Activated CD8-positive, alpha-beta memory T cell treated with anti-CD3 and anti-CD28 coated beads for 1 hour (primary cell): ENCODE measurements at places on chromosomes 2 and 18.

GRCh38 chr2:72533765-72534164 is 292.1 kb downstream of the EXOC6B start:
- no peak for DNase-seq

DNA sequence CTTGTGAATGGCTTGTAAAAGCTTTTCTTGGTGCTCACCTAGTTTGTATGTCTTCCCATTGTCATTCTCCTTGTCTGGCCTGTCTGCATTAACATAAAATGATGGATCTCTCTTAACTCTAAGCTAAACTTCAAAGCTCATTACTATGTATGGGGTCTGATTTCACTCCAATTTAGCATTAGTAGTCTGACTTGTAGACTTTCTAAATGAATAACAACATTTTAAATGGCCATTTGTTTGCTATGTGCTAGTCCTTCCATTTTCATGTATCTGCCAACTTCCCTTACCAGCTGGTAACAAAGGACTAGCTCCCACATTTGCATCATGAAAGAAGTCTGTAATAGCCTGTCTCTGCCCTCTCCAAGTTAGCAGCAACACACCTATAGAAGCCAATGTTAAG is 324.2 kb upstream of the RGPD4 start:
- no peak for DNase-seq

GRCh38 chr2:11642972-11643371 is 27.0 kb downstream of the NTSR2 start:
- no peak for DNase-seq

- no peak for DNase-seq
These were observed 38.3 kb upstream of the RMDN2 start for GRCh38 chr2:37886745-37887144.

DNA sequence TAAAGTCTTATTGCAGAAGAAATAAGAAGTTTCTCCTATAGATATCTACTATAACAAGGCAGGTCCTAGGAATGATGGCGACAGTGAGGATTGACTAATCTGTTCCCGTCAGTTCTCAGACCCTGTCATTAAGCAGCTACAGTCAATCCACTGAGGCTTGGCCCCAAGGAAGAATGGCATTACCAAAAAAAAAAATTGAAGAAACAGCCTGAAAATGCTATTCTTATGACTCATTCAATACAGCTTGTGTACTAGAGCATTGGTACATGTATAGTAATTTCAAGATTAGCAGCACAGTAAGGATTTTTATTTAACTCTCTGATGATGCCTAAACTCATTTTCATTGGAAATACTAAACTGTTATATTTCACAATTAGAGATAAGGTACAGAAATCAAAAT is 1096.1 kb upstream of the NXPH2 start:
- DNase-seq: no peak

- DNase-seq: no peak
These were observed 1203.8 kb upstream of the PIK3C3 start for GRCh38 chr18:40751186-40751585.

GRCh38 chr18:22026889-22027288 is 142.5 kb upstream of the GATA6 start:
- DNase-seq: no peak

DNA sequence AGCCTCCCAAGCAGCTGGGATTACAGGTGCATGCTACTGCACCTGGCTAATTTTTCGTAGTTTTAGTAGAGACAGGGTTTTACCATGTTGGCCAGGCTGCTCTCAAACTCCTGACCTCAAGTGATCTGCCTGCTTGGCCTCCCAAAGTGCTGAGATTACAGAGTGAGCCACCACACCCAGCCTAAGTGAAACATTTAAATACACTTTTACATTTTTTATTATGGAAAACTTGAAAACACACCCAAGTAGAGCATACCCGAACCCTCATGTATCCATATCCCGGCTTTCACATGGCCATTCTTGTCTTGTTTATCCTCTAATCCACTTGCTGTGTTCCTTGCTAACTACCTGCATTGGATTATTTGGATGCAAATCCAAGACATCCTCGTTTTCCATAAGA is 13.2 kb upstream of the AGPS start:
- DNase-seq: no peak

- DNase-seq: no peak
These were observed 22.0 kb downstream of the KATNAL2 start for GRCh38 chr18:46939337-46939963.

DNA sequence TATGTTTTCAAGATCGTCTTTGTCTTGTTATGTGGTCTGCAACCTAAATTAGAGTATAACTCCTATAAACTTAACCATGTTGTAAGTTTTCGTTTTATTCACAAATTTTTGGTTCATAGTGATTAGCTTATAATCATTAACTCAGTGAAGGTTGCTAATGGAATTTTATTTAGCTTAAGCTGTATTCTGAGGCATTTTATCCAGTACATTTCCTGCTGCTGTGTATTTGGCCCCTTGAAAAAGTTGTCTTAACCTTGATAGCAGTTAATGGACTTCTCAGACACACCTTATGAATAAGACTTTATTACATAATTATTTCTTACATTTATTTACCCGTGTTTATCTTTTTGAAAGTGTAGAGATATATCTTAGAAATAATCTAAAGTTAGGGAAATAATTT is 20.5 kb downstream of the VAPA start:
- no peak for DNase-seq

DNA sequence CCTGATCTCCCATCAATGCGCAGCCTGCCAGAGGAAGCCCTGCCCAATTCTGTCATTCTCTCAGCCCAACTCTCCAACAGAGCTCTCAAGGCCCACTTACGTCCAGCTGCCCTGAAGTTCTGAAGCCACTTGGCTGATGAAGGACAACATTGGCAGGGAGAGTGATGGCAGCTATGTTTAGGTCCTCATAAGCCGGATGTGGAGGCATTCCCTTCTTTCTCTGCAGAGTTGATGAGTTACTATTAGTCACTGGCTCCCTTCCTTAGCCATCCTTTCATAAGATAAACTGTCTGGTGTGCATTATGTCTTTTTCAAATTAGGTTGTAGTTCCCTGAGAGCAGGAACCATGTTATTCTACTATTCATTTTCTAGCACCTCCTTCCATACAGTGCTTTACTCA is 22.5 kb upstream of the TACR1 start:
- DNase-seq: no peak

DNA sequence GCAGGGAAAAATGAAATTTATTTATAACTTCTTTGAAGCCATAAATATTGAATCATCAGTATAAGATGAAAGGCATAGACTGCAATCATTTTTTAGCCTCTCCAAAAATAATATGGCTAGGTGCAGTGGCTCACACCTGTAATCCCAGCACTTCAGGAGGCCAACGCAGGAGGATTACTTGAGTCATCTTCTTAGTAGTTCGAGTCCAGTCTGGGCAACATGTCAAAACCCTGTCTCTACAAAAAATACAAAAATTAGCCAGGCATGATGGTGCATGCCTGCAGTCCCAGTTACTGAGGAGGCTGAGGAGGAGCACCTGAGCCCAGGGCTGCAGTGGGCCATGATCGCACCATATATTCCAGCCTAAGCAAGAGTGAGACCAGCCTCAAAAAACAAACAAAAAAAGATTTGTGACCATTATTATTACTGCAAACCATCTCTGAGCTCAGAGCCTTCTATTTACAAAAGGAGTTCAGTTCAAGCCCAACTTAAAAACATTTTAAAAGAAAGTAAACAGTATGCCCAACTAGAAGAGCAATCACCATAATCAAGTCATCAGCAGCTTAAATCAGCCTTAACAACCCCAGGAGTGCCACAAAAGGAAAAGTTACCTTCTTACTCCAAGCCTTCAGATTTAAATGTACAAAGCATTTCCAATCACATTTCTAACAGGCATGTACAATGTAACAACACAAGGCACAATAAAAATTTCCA is 37.5 kb downstream of the KCNG3 start:
- DNase-seq: no peak

GRCh38 chr2:241161646-241162281 is 11.5 kb downstream of the PPP1R7 start:
- no peak for DNase-seq

DNA sequence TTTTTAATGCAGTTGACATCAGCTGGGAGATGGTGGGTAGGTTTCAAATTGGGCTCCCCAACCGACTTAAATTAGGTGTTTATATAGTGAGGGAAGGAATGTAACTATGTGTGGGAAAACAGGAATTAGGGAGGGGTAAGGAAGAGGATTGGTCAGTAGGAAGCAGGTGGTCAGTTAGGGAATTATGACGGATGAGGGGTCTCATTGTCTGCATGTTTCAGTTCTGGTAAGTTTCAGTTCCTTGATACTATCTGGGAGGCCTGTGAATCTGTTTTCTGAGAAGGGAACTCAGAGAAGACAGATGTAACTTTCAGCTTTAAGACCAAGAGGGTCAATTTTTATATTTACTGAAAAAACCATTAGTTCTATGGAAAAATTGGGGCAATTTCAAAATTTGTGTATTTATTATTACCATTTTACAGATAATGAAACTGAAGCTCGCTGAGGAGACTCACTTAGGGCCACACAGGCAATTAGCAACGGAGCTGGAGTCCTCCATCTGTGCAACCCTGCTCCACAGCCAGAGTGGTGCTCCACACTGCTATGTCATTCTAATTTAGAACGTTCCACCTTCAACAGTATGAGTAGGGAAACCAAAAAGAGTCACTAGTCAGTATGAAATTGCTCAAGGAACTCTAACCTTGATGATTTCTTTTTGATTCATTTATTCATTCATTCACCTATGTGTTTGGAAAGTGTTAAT is 36.0 kb upstream of the CCDC195 start:
- no peak for DNase-seq

- DNase-seq: no peak
These were observed 171.2 kb downstream of the SP3 start for GRCh38 chr2:173793709-173794565.

- DNase-seq: no peak
These were observed 166.3 kb upstream of the SKOR2 start for GRCh38 chr18:47417807-47418206.

DNA sequence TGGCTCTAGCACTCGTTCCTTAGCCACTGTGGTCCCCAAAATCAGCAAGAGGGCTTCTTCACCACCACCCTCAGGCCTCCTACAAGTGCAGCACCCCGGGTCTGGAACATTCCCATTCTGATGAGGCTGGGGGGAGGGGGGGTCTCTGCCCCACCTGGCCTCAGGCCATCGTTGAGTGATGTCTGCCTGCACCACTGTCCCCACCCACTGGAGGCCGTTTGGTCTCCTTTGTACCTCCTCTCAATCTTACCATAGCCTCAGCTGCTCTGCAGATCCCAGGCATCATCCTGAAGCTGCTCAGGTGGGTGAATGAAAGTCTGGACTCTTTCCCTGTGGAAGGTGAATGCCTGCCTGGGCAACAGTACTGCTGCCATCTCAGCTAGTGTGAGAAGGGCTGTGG is 42.3 kb downstream of the WDR75 start:
- no peak for DNase-seq

- no peak for DNase-seq
These were observed 59.7 kb downstream of the PTH2R start for GRCh38 chr2:208466151-208466919.

DNA sequence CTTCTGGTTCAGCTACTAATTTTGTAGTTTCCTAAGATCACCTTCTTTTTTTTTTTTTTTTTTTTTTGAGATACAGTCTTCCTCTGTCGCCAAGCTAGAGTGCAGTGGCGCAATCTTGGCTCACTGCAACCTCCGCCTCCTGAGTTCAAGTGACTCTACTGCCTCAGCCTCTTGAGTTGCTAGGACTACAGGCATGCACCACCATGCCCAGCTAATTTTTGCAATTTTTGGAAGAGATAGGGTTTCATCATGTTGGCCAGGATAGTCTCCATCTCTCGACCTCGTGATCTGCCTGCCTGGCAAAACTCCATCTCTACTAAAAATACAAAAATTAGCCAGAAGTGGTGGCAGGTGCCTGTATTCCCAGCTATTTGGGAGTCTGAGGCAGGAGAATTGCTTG is 301.5 kb upstream of the TFPI start:
- no peak for DNase-seq

DNA sequence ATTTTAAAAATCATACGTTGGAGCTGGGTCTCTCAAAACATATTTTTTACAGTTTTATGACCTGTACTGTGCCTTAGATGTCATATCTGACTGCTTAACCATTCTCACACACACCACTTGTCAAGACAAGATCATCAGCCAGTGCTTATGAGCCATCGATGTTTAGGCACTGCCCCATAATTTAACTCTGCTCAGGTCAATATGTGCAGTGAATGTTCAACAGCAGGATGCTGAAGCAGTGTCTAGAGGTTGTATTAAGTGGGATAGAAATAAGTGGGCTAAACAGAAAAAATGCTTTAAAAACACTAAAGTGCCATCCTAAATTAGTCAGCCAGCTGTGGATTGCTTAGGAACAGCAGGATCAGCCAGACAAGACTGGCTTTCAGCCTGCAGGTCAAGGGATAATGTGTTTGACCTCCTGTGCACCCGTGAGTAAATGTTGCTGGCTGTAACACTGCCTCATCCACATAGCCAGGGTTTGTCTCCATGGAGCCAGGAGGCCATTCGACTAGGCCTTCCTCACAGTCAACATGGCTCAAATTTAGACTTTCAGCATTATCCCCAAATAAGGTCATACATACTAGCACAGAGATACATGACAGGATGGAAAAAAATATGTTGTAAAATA is 139.0 kb upstream of the NXPH2 start:
- DNase-seq: no peak

- DNase-seq: no peak
These were observed 37.6 kb upstream of the SLC4A10 start for GRCh38 chr2:161586517-161587167.

DNA sequence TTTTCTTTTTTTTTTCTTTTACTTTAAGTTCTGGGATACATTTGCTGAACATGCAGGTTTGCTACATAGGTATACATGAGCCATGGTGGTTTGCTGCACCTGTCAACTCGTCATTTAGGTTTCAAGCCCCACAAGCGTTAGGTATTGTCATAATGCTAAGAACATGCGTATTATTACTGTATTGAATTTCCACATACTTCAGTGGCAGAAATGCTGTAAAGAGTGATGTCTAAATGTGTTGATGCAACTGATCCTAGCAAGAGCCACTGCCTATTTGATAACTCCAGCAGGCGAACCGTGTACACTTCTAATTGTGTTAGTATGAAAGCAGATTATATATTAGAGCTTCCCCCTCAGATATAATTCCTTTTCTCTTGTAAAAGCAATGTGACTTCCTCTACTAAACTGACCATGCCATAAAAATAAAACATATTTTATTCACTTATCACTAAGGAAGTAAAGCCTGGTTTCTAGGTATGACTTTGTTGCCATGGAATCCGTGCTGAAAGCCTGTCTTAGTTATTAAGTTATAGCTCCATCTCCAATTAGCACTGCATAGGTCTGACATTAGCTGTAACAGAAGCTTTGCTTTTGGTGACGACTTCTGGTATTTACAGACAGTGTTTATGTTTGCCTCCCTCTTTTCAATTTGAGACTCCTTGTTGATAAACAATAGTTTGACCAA is 280.0 kb downstream of the GALR1 start:
- DNase-seq: no peak

GRCh38 chr2:202290970-202291369 is 25.4 kb downstream of the NOP58 start:
- no peak for DNase-seq

- DNase-seq: no peak
These were observed 281.8 kb downstream of the ALPK2 start for GRCh38 chr18:58347135-58347534.

- DNase-seq: no peak
These were observed 233.9 kb downstream of the VAPA start for GRCh38 chr18:10147752-10148151.

GRCh38 chr2:204024503-204024902 is 87.9 kb downstream of the ICOS start:
- no peak for DNase-seq
